Amygdala (tissue), 56 donors: ENCODE measurements at places on chromosomes 7 and 10.
A peak's percentile ranks its signal among the peaks of the same experiment; 100 is the strongest.

GRCh38 chr10:119319161-119319919, 112.0 kb downstream of the GRK5 start:
- DNase-seq: no peak

DNA sequence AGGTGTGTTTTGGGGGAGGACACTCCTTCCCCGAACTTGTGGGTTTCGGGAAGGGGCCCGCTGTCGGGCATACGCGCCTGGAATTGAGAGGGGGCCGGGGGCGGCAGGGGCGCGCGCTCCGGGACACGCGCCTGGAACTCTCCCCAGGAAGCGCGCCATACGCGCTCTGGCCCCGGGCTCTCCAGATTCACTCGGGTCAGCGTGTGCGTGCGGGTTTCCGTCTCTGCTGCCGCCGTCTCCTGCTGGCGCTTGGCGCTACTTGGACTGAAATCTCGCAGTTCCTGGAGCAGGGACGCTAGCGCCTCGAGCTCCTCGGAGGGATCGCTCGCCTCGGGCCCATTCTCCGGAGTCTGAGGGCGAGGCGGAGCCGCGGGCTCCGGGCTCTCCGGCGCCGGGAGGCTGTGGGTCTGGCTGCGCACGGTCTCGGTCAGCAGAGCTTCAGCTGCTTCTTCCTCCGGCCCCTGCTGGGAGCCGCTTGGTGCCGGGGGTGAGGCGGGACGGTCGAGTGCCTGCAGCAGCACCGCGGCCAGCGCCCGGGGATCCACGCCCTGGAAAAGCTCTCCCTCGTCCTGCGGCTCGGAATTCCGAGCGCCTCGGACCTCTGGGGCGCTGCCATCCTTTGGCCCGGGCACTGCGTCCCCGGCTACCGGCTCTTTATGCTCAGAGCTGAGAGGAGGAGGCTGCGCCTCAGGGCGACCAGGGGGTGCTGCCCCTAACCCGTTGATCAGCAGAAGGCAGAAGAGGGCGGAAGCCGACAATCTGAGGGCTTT, 1.1 kb downstream of the VGF start:
- DNase-seq: no peak

GRCh38 chr10:16521311-16522016, at the start of gene C1QL3:
Gene C1QL3 (minus strand): TSS chr10:16521879. CDS start chr10:16521065, 814 bp downstream.
- peak; percentile 4 for DNase-seq

GRCh38 chr7:138738551-138739335, 37.6 kb upstream of the SVOPL start:
- peak; percentile 84 for DNase-seq

DNA sequence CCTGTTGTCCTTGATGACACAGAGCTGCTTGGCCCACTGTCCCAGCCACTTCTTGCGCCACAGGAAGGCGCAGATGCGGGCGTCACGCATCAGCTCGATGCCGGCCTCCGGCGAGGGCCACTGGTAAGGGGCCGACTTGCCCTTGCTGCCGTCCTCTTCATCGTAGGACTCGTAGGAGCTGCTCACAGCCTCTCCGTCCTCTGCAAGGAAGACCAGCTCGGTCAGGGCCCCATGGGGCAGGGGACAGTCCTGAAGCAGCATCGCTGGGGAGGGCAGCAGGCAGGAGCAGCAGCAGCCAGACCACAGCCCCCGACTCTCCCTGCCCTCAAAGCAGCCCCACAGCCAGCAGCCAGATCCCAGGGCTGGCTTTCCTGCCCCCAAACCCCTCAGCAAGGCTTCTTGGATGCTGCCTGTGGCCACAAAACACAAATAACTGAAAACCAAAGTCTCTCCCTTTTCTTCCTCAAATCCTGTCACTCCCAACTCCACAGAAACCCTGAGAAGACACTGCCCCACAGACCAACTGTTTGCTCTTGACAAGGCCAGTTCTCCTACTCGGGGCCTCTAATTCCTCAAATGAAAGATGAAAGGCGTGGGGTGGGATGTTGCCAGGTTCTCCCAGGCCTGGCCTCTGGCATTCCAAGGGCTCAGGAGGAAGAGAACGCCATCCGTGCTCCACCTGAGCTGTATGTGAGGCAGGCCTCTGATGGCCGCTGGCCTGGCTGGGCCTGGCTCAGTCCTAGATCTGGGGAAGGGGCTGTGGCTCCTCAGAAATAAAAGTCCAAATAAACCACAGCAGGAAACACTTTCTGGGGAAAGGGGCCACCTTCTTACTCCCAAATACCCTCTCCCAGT, 76.7 kb downstream of the VWA2 start:
- DNase-seq: no peak

GRCh38 chr10:20674926-20675325, 222.2 kb downstream of the NEBL start:
- no peak for DNase-seq

DNA sequence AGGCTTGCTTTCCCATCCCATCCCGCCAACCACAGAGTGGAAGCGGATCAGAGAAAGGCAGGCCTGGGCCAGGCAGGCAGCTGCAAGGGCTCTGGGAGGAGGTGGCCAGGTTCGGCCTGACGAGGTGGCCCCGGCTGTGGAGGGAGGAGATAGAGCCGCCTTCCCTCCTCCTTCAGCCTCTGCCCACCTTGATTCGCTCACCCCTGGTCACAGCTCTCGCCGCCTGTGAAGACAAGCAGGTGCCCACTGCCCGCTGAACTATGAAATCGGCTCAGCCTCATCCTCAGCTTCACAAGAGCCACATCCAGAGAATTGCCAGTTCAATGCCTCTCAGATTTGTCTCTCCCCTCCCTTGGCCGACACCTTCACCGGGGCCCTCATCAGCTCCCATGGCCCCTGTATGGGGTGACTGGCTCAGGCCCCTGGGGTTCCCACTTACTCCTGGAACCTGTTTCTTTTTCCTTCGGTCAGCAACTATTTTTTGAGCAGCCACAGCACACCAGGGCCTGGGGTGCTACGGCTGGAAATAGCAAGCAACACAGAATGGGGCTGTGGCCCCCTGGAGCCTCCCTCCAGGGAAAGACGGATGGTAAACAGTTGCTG, 80.0 kb upstream of the CHST15 start:
- no peak for DNase-seq

DNA sequence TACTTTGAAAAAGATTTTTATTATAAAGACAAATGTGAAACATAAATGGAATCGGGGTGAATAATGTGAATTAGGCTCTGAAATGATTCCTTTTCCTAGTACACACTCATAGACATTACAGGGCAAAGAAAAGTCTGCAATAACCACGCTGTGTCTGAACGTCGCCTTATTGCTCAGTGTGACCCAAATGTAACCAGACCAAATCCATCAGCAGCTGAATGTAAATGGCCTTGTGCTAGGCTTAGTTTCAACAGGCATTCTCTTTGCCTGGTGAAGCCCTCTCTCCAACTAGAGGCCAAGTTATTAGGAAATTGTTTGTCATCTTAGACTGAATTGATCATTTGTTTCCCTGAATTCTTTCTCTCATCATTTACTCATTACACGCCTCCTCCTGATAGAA, 225.5 kb downstream of the CHCHD3 start:
- no peak for DNase-seq

GRCh38 chr10:62297857-62298256, 29.2 kb upstream of the RTKN2 start:
- DNase-seq: no peak

DNA sequence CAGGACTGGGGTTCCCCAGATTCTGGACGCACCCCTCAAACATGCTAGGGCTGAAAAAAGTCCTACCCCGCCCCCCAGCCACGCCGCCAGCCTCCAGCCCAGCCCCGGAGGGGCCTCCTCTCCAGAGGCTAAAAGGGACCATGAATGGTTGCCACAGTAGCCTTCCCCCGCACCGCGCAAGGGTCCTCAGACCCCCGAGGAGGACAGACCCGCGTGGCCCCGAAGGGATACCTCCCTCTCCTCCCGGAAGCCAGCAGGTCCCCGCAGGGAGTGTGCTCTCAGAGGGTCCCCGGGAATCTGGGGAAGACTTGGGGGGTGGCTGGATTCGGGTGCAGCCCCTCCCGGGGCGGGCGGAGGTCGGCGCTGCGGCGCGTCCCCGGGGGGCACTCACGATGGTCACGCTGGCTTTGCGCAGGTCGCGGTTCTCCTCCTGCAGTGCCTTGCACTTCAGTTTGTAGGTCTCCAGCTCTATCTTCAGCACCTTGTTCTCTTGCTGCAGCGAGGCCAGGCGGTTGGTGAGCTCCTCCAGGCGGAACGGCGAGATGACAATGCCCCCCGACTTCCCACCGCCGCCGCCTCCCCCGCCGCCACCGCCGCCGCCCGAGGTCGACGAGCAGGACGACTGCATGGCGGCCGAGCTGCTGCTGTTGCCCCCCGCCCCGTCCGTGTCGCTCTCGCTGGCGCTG, 482 bp downstream of the CCDC6 start:
- DNase-seq: no peak

DNA sequence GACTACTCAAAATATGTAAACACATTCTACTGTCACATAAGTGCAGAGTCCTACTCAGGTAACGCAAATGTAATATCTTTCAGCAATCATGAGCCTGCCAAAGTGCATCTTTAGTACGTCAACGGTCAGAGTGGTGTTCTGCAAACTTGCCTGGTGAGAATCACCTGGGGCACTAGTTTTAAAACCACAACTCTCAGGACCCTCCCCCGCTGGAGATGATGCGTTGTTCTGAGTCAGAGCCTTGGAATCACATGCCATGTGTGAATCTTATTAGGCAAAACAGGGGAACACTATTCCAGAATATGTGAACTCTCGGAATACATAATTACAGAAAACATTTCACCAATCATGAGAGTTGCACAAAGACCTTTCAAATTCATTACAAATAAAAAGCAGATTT, 115.7 kb downstream of the TPK1 start:
- no peak for DNase-seq

DNA sequence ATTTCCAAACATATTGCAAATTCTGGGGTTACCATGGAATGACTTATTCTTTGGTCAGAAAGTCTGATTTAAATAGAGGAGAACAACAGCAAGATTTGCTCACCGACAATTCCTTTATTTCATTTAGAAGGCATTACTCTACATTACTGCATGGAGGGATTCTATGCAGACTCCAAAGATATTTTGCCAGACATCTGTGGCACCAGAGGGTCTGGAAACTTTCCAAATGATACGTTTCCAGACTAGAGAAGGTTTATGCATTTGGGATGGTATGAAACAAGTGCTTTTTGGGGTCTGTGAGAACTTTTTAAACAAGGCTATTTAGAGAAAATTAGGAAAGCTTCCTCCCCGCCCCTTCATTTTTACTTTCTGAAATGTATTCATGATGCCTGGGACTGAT, 125.3 kb downstream of the SAMD9 start:
- DNase-seq: no peak

- peak; percentile 33 for DNase-seq
Measured at GRCh38 chr7:130071701-130072622, 1.6 kb downstream of the KLHDC10 start.

DNA sequence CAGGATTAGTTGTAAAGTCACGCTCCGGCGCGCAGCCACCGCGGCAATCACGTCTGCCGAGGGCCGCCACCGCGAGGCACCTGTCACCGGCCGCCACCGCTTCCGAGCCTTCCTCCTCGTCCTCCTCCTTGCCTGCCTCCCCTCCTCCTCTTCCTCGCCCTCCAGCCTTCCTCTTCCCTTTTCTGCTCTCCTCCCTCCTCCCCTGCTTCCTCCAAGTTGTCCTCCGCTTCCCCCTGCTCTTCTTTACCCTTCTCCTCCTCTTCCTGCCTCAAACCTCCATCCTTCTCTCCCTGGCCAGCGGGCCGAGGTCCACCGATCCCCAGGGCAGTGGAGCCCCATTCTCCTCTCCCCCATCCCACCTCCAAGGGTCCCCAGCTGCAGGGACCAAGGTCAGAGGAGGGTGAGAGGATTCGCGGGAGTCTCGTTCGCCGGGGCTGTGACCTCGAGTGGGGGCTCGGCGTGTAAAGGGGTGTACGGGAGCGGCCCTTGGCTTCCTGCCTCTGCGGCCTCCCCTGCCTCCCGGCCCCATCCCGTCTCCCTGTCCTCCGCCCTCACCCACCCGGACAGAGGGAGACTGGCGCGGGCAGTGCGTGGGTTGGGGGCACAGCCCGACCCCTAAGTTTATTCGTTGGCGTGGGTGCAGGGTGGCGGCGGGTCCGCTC, 89.5 kb upstream of the PAX2 start:
- DNase-seq: no peak

DNA sequence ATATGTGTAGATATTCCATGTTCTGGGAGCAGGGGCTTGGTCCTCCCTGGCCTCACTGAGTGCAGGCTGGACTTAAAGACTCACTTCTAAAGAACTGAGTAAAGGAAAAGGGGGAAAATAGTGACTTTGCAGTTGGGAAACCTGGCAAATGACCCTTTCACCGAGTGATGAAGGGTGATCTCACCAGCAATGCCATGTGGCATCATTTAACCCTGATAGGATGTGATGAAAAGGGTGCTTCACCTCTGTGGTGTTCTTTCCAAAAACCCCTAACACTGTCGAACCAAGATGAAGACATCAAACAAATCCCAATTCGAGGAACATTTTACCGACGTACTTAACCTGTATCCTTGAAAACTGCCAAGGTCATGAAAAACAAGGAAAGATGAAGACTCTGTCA, 71.9 kb downstream of the AOAH start:
- no peak for DNase-seq

DNA sequence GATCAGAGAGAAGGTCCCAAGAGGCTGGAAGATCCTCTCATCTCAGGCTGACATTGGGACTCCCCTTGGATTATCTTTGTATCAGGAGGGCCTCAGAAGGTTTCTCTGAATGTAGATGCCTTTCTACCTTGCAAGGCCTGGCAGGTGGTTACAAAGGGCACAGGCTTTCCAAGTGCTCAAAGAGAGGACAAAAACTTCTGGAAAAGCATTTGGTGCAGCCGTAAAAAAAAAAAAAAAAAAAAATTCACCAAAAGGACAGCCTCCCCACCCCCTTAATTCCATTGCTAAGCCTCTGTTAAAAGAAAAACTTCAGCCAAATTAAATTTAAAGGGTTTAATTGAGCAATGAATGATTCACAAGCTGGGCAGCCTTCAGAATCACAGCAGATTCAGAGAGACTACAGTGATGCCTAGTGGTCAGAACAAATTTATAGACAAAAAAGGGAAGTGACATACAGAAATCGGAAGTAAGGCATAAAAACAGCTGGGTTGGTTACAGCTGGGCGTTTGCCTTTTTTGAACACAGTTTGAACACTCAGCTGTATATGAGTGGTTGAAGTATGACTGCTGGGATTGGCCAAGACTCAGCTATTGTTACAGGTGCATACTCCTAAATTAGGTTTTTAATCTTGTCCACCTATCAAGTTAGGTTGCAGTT, 42.5 kb upstream of the LRGUK start:
- no peak for DNase-seq

- no peak for DNase-seq
Measured at GRCh38 chr7:36838616-36839225, 114.4 kb upstream of the AOAH start.

- no peak for DNase-seq
Measured at GRCh38 chr10:78597796-78598555, 470.8 kb upstream of the ZMIZ1 start.

DNA sequence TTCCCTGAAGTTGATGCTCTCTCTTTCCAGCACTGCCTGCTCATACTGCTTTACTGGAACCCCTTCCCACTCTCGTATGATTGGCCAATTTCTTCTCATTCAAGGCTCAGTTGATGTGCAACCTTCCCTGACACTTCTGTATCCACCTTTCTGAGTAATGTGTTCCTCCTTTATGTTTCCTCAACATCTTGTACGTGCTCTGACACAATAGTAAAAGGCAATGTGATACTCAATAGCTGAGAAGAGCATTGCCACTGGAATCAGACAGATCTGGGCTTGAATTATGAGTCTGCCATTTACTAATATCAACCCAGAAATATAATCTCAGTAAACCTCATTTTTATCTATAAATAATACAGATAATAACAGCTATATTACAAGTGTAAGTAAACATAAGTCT, 34.7 kb downstream of the ARL4A start:
- no peak for DNase-seq

GRCh38 chr7:113805976-113806375, 112.8 kb downstream of the PPP1R3A start:
- DNase-seq: no peak

- DNase-seq: no peak
Measured at GRCh38 chr10:92208736-92209135, 82.1 kb downstream of the CPEB3 start.
